CD8-positive, alpha-beta memory T cell (primary cell): ENCODE measurements at places on chromosomes 16 and 17.

DNA sequence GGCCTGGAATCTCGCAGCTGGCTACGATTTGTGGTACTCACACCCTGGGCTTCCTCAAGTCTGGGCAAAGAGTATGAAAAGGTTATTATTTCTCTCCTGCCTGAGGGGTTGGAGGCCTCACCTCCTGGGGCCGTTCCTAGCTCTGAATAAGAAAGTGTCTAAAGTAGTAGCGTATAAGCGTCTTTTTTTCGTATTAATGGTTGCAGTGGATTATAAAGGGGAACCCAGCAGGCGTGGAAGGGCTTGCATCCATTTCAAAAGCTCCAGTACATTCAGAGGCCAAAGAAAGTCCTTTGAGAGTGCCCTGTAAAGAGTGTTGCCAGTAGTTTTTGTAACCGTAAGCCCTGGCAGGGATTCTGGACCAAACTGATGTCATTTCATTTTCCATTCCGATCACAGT is 72.2 kb upstream of the MPHOSPH6 start:
- no peak overlapping the region for H3K27ac ChIP-seq
- no peak for DNase-seq
- no peaks in the 10 kb centered on the region for H3K4me1 ChIP-seq

DNA sequence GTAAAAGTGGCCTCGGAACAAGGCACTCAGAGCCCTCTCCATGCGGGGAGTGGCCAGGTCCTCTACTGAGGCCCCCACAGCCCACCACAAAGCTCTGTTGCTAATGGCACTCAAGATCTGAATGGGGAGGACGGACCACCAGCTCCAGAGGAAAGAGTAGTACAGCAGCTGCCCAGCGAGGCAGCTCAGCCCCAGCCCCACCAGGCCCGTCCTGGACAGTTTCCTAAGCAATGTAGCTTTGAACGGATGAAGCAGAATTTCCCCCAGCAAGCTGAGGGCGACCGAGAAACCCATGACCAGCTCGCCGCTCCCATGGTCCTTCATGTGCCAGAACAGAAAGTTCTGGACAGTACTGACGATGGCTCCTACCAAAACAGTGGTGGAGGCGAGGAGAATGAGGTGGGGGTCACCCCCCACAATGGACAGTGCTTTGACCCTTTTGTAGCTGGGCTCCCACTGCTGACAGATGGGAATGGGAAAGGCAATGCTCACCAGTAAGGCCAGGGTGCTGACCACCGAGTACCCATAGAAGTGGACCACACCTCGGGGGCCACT is 1.5 kb downstream of the MFSD6L start:
- no peak overlapping the region for H3K27ac ChIP-seq
- H3K36me3 ChIP-seq: no peaks in the 10 kb centered on the region
- H3K4me1 ChIP-seq: no peaks in the 10 kb centered on the region
- DNase-seq: no peak
- no peak overlapping the region for H3K4me3 ChIP-seq

DNA sequence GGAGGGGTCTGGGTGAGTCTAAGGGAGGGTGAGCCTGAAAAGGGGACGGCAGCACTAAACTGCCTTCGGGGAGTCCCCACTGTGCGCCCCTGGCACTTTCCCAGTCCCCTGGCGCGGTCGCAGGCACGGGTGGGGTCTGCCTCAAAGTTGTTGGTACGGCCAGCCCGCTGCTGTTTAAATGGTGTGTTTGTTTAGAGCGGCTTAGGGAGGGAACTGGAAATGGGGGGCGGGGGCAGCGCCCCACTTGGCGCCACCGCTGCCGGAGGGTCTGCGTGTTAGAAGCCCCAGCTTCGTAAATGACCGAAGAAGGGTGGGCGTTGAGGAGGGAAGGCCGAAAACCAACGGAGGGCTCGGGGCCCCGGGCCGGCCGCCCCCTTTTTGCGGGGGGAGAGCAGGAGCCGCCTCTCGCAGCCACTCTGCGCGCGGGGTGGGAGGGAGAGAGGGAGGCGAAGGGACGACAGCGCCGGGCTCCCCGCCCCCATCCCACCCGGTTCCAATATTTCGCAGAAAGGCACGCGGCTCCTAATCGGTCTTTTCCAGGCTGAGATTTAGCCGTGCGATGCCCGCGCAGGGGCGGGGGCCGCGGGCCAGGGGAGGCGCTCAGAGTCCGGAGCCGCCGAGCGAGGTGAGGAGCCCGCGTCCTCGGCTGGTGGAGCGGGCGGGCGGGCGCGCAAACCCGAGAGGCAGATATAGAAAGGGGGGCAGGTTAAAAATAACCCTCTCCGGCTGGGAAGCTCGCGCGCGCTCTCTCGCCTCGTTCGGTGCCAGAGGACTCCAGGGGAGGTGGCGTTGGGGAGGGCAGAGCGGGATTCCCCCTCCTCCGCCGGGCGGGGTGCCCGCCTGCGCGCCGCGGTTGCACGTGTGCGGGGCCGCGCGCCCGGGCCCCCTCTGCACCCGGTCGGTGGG is 54.9 kb downstream of the SREBF1 start:
- no peak overlapping the region for H3K27ac ChIP-seq
- H3K27me3 ChIP-seq: no peaks in the 10 kb centered on the region
- H3K4me3 ChIP-seq: no peak overlapping the region
- no peaks in the 10 kb centered on the region for H3K36me3 ChIP-seq
- DNase-seq: peak; percentile 17

DNA sequence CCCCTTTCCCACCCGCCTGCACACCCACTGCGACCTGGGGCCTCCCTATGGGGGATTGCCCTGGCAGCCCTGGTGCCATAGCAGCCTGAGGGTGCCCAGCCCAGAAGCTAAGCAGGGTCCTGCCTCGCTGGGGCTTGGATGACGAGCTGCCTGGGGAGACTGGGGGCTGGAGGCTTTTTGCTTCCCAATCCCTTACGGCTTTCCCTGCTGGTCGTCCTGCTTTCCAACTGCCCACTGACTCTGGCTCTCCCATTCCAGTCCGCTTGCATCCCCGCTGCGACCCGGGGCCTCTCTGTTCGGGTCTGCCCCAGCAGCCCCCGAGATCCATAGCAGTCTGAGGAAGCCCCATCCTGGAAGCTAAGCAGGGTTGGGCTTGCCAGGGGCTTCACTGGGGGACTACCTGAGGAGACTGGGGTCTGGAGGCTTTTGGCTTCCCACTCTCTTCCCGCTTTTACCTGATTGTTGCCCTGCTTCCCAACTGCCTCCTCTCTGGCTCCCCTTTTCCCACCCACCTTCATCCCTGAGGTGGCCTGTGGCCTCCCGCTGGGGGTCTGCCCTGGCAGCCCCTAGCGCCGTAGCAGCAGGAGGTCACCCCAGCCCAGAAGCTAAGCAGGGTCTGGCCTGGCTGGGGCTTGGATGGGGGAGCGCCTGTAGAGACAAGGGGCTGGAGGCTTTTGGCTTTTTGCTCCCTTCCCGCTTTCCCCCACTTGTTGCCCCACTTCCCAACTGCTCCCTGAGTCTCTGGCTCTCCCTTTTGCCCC is 2292.8 kb downstream of the TP53TG3F start:
- no peaks in the 10 kb centered on the region for H3K27me3 ChIP-seq
- DNase-seq: no peak
- H3K4me3 ChIP-seq: no peak overlapping the region
- H3K36me3 ChIP-seq: no peaks in the 10 kb centered on the region
- H3K4me1 ChIP-seq: no peaks in the 10 kb centered on the region

DNA sequence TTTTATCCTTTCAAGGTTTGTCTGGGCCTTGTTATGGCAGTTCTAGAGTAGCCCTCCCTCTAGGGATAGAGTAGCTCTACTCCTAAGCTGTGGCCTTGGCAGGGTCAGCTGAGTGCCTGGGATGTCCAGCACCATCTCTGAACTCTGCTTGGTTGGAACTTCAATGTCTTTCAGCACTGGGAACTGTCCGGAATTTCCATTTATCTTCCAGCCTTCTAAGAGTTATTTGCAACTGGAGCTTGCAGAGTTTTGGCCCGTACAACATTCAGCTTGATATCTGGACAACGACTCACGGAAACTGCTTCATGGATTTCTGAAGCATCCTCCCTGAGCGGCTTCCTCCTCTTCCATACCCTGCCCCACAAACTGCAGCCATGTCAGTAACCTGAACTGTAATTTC is 22.9 kb downstream of the MMD start:
- H3K27ac ChIP-seq: no peak overlapping the region
- peaks cover 14% of the 10 kb centered on the region for H3K36me3 ChIP-seq
- H3K4me3 ChIP-seq: no peak overlapping the region
- H3K27me3 ChIP-seq: no peaks in the 10 kb centered on the region
- no peaks in the 10 kb centered on the region for H3K4me1 ChIP-seq

DNA sequence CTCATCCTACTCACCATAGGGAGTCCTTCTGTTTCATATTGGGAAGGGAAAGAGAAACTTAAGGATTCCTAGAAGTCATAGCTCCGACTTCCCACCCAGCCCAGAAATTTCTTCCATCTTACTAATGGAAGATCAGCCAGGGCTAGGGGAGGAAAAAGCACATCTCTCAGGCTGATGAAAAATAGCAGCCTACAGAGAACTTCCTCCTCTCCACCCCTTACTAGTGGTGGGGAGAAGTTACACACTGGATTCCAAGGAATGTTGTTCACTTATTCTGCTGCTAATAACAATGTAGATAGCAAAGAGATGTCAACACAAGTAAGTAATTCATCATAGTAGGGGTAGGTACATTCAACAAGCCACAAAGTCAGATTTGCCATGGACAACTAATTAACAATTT is 94.4 kb downstream of the SPACA3 start:
- no peak for DNase-seq
- H3K27me3 ChIP-seq: no peaks in the 10 kb centered on the region
- no peak overlapping the region for H3K4me3 ChIP-seq
- no peak overlapping the region for H3K27ac ChIP-seq

DNA sequence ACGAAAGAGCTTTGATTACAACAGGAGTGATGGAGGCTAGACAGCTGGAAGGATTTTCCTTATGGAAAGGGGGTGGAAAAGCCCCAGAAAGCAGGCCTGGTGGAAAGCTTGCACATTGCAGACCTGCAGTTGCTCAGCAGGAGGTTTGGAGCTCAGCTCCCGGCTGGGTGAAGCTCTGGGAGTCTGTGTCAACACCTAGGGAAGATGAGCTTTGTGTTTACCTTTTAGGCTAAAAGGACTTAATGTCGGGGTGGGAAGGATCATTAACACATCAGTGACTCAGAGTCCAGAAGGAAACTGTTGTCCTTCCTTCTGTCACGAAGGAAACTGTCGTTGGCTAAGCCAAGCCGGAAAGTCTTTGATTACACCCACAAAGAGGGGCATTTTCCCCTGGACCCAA is 48.2 kb downstream of the RAP1GAP2 start:
- H3K36me3 ChIP-seq: no peaks in the 10 kb centered on the region
- no peaks in the 10 kb centered on the region for H3K27me3 ChIP-seq
- no peak for DNase-seq
- peaks cover 6% of the 10 kb centered on the region for H3K4me1 ChIP-seq

DNA sequence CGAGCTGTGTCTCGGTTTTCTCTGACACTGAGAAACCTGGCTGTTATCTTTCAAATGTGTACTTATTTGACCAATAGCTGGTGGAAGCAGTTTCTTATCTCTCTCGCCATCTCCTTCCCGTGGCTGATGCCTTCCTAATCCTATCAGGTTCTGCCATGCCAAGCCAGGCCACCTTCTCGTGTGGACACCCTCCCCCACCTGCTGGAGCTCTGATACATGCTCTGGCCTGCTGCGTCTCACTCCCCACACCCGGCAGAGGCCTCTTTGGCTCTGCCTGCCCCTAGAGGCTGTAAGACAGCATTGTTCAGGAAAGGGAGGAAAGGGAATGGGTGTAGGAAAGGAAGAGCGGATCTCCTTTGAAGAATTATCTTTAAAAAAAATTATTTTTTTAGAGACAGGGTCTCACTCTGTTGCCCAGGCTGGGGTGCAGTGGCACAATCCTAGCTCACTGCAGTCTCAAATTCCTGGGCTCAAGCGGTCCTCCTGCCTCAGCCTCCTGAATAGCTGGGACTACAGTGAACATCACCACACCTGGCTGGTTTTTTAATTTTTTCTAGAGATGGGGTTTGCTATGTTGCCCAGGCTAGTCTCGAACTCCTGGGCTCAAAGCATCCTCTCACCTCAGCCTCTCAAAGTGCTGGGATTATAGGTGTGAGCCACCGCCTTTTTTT is 7.5 kb upstream of the ARMC5 start:
- no peak overlapping the region for H3K4me3 ChIP-seq
- H3K27me3 ChIP-seq: no peaks in the 10 kb centered on the region
- H3K4me1 ChIP-seq: peaks cover 16% of the 10 kb centered on the region
- H3K36me3 ChIP-seq: no peaks in the 10 kb centered on the region
- H3K27ac ChIP-seq: no peak overlapping the region
- DNase-seq: no peak

- H3K4me3 ChIP-seq: no peak overlapping the region
- no peak overlapping the region for H3K27ac ChIP-seq
- no peak for DNase-seq
- H3K27me3 ChIP-seq: no peaks in the 10 kb centered on the region
Observed at GRCh38 chr16:73122604-73123391, 74.9 kb upstream of the ZFHX3 start.
